ENCODE measurements at places on chromosomes 4 and X.

DNA sequence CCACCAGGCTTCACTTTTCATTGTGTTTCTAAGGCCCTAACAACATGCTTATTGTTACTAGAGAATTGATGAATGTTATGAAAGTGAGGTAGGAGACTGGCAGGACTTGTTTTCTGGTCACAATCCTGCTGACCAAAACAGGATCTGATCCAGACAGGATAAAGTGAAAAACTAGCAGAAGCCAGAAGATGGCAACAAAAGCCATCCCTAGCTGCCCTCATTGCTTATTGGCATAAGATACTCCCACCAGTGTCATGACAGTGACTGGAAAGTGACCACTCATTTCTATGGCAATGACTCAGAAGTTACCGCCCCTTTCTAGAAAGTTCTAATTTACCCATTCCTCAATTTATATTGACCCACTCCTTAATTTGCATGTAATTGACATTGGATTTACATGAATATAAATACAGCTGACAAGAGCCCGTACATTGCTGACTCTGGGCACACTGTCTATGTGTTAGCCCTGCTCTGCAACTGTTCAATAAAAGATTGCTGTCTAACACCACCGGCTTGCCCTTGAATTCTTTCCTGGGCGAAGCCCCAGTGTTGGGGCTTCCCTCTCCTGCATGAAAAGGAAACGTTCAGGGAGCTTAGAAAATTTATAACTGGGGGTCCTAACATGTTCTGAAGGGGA, 30.0 kb upstream of the FGG start:
- no peak for DNase-seq

- no peak for DNase-seq
Observed at GRCh38 chr4:7015383-7016035, 27.7 kb upstream of the TADA2B start.

- no peak for DNase-seq
Observed at GRCh38 chr4:184408021-184408683, 66.2 kb downstream of the IRF2 start.

DNA sequence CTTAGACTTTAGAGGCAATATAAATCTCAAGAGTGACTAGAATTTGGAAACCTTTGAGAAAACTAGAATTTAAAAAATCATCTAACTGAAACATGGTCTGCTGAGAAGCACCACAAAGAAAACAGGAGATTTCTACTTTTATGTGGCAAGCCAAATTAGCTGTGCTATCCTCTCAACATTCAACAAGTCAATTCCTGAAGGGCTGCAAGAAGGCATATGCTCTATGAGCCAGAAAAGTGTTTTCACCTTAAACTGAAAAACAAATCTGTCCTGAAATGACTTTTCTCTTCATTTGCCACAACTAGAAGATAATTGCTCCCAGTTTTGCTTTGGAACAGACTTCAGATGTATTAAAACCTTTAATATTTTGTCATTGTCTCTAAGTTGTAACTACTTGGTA, 263.2 kb upstream of the EDNRA start:
- no peak for DNase-seq

- DNase-seq = no peak
Observed at GRCh38 chrX:44011506-44011905, 38.3 kb upstream of the NDP start.
